Stimulated activated naive CD4-positive, alpha-beta T cell treated with Interleukin-2 at 50 U/mL for 16 hours (primary cell): ENCODE measurements at places on chromosomes 13 and 19.
A peak's percentile ranks its signal among the peaks of the same experiment; 100 is the strongest.

DNA sequence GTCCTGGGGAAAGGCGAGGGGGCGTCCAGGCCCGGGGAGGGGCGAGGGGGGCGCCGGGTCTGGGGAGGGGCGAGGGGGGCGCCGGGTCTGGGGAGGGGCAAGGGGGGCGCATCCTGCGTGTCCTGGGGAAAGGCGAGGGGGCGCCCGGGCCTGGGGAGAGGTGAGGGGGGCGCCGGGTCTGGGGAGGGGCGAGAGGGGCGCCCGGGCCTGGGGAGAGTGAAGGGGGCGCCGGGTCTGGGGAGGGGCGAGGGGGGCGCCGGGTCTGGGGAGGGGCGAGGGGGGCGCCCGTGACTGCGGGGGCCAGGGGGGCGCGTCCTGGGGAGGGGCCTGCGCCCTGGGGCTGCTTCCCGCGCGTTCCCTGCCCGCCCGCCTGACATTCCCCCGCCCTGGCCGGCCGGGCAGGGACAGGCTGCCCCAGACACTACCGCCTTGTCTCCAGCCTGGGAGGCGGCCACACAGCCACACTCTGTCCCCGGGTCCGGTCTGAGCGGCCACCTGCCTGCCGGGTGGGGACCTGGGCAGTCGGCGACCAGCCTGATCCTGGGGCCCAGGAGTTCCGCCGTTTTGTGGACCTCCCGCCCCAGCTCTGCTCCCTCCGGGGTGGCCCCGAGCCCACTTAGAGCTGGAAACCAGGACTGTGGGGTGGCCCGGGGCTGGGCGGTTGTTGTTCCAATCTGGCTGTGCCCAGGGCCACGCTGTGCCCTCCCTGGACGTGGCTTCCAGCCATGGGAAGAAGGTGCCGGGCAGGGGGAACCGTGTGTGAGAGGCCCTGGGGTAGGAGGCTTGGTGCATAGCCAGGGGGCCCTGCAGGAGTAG lies 11.8 kb downstream of the PALM start:
- no peak for DNase-seq

DNA sequence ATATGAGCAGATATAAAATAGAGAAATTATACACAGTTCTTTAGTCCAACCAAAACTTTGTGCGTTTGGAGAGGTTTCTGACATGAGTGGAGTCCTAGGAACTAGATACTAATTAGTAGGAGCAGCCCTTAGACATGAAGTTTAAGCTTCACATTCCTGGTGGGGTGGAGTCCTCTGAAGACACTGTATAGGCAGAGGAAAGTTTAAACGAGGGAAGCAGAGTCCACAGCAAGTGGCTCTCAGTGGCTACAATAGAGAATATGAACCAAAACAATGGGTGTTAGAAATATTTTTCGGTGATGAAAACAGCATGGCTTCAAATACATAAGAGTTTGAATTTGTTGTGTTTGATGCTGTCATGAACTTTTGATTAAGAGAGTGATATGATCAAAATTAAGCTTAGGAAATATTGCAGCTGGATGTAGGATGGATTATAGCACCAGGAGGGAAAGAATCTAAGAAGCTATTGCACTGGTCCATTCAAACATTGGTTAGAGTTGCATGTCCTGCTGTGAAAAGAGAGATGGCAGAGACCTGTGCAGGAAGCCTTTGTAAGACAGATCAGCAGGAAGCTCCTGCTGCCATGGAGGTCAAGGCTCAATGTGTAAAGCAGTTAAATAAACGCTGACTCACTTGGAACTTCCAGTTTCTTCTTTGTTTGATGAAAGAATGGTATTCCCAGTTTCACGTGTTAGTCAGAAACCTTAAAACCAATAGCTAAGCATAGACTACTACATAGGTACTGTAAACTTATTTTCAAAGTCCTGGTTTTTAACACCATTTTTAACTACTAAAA lies 175.2 kb downstream of the TDRD3 start:
- no peak for DNase-seq

DNA sequence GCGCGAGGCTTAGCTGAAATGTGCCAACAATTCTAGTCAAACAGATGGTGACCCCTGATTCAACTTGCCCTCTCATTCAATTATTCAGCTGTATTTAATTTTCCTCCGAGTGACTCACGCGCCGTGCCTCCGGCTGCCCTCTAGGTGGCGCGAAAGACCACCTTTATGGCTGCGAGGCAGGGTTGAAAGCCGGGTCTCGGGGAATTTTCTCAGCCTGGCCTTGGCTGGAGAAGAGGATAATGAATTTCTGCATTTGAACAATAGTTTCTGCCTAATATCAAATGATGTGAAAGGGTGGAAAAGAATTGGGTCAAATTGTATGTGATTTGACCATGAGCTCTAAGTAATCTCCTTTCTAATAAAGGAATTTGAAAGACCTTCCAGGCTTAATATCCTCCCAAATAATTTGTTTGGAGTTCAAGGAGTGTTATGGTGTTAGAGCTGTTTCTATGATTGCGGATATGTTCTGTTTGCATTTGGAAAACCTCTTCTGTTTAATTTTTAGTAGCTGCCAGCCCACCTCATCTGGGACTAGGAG lies 310.9 kb downstream of the ZNF536 start:
- peak; percentile 5 for DNase-seq

GRCh38 chr13:78779608-78780007 lies 120.7 kb upstream of the OBI1 start:
- DNase-seq: no peak

DNA sequence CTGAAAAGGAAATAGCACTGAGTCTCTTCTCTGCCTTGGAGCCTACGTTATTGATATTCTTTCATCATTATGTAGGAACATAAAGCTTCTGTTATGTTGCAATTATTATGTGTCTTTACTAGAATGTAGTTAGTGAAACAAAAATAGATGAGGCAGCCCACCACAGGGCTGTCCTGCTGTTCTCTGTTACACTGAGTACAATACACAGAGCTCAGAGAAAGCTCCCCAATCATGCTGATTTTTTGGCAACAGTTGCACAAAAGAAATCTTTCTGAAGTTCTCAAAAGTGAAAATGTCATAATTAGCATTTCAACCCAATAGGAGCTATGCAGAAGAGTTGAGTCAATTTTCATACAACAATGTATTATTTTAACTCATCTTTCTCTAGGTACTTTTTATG lies 119.5 kb downstream of the EFNB2 start:
- DNase-seq: no peak

- DNase-seq: no peak
These were observed 7.8 kb downstream of the ISOC2 start for GRCh38 chr19:55453511-55454260.

- no peak for DNase-seq
These were observed 16.1 kb upstream of the SLC15A1 start for GRCh38 chr13:98768522-98768921.

DNA sequence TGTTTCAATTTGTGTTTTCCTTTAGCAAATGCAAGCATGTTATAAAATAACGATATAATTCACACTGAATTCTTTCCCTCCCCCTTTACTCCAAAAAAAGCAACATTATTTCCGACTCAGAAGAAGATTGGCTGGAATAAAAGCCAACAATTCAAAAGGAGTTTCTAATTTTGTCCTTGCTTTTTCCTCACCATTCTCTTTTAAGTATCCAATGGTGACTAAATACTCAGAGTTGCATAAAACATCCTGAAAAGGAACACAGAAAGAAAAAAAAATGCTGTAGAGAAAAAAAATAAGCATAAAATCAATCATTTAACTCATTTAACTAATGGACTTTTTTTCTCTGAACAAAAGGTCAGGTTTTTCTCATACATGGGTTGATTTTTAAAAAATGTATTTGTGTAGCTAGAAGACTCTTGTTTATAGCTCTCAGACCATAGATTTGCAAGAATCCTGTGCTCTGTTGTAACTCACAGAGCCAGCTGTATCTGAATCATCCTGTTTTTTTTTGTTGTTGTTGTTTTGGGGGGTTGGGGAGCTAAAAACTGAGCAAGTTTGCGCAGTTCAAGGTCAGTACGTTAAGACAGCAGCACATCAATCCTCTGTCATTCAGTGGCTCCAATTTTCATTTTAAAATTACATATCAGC lies 108.1 kb downstream of the PCDH17 start:
- DNase-seq: no peak

DNA sequence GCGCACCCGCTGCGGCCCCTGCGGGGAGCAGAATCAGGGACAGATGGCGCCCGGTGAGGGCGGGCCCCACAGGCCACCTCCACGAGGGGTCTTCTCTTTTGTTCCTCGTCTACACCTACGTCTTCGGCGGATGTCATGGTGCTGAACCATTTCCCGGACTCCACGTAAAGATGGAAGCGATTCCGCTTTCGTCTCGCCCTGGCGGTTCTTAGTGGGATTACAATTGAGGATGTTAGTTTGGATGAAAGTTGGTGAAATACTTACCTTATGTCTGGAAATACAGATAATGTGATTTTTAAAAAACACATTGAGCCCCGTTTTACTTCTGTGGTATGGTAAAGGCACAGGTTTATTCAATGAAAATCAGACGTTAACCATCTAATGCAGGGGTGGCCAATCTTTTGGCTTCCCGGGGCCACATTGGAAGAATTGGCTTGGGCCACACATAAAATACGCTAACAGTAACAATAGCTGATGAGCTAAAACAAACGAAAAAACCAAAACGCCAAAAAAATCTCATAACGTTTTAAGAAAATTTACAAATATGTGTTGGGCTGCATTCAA lies 1.4 kb upstream of the ZMYM5 start:
- DNase-seq: peak; percentile 72

- no peak for DNase-seq
These were observed 92.8 kb downstream of the SHISA2 start for GRCh38 chr13:25958986-25959385.

- no peak for DNase-seq
These were observed 231.9 kb downstream of the COG6 start for GRCh38 chr13:39887387-39887786.
